Osteoblast (primary cell): ENCODE measurements at places on chromosomes 11 and 22. TPM values are rescaled to one million over a fixed set of nuclear protein-coding genes. Genes with fewer than 3 reads are reported as not detected.

The BLID gene
- total RNA-seq: 18.1 and 20.0 TPM in 2 replicates

GRCh38 chr11:34546511-34547209 is 33.1 kb upstream of the ELF5 start:
- no peak for DNase-seq

The ZP1 gene
- total RNA-seq: under 0.01 and 0.36 TPM in 2 replicates

DNA sequence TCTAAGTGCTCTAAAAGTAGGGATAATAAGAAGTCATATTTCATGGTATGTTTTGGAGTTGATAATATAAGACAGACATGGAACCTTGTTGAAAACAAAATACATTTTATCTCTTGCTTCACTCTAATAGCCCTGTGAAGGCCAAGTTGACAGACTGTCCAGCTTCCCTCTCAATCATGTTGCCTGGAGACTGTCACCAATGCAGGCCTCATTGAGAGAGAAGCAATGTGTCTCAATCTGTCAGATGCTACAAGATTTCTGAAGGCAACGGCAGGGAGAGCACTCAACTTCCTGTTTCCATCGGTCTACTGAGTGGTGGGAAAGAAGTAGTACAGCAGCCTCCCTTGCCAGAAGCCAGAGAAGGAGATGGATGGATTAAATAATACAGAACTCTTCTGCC is 23.6 kb upstream of the FJX1 start:
- no peak for DNase-seq

GRCh38 chr11:90113541-90113940 is 20.9 kb upstream of the NAALAD2 start:
- no peak for DNase-seq

- DNase-seq: no peak
These were observed 18.1 kb downstream of the SSH3 start for GRCh38 chr11:67321313-67321871.

DNA sequence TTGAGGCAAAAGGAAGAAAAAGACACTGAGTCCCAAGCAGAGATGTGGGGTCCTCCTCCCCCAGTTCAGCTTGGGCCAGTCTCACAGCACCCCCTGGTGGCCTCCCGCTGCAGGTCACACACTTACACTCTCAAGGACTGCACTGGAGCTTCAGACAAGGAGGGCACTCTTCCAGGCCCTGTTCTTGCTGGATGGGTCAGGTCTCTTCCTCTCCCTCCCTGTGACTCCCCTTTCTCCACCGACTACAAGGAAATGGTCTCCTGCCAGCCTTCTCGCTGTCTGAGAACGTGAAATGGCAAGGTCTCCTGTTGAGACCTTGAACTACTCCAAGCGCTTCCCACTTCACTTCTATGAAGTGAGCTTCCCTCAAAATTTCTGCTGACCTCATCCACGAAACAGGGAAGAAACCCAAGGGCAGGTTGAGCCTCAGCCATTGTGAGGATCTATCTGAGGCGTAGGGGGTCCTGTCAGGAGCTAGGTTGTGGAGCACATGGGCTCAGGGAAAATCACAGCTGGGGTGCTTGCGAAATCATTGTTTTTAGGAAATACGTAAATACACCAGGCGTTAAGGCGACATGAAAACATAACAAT is 11.2 kb upstream of the IGLL1 start:
- DNase-seq: no peak

- peak; percentile 34 for DNase-seq
These were observed 7.1 kb upstream of the MYBPC3 start for GRCh38 chr11:47359586-47359985.

- peak; percentile 79 for DNase-seq
These were observed at the start of gene PDGFD for GRCh38 chr11:104164028-104164520. Gene PDGFD, minus strand, starts transcription at chr11:104164147.

GRCh38 chr11:36354221-36355003 is 58.3 kb downstream of the PRR5L start:
- DNase-seq: no peak

The LIPT2 gene
- total RNA-seq: 5.0 and 5.1 TPM in 2 replicates

DNA sequence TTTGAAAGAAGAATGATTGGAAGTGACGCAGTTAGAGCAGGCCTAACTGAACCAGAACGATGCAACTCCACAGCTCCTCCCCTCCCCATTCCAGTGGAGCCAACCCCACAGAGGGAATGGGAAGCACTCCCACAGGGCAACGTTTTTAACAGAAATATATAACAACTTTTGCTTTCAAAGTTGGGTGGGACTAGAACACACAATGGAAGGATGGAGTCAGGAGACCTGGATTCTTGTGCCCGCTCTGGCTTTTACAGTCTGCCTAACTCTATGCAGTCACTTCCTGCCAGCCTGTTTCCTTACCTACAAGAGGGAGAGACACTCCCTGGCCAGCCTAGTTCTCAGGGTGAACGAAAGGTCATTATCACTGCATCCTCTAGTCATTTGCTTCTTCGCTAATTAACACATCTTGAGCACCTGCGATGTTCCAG is 75.5 kb downstream of the PACSIN2 start:
- DNase-seq: no peak

The TMA7B gene
- total RNA-seq: not detected in 2 replicates

DNA sequence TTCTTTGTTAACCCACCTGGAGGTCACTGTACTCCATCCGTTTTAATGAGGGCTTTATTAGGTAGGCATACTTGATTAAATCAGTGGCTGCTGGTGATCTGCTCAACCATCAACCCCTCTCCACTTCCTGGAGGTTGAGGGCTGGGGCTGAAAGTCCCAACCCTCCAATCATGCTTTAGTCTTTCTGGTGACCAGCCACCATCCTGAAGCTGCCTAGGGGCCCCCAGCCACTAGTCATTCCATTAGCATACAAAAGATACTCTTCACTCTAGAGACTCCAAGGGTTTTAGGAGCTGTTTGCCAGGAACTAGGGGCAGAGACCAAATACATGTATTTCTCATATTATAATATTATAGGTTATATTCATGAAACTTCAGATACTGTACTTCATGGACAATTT is 13.5 kb downstream of the DNAJC24 start:
- no peak for DNase-seq

The GAL3ST1 gene
- not detected in 2 replicates for total RNA-seq

The KDM4D gene
- 0.72 and 0.88 TPM in 2 replicates for total RNA-seq

DNA sequence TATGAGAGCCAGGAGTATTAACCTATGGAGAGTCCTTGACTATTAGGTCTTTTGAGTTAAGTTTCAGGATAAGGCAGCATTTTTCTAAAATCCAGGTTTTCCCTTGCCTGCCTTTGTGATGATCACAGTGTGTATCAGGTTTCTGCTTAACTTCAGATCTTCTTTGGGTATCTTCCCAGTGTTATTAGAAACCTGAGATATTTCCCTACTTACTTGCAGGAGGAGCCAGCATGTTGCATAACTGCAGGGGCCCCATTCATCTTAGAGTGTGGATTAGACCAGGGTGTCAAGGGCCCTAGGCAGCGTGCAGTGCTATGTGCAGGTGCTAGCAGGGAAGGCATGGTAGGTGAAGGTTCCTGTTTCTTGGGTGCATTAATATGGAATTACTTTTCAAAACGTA is 69.5 kb downstream of the ZNRF3 start:
- DNase-seq: no peak

The IGSF22 gene
- not detected in 2 replicates for total RNA-seq

DNA sequence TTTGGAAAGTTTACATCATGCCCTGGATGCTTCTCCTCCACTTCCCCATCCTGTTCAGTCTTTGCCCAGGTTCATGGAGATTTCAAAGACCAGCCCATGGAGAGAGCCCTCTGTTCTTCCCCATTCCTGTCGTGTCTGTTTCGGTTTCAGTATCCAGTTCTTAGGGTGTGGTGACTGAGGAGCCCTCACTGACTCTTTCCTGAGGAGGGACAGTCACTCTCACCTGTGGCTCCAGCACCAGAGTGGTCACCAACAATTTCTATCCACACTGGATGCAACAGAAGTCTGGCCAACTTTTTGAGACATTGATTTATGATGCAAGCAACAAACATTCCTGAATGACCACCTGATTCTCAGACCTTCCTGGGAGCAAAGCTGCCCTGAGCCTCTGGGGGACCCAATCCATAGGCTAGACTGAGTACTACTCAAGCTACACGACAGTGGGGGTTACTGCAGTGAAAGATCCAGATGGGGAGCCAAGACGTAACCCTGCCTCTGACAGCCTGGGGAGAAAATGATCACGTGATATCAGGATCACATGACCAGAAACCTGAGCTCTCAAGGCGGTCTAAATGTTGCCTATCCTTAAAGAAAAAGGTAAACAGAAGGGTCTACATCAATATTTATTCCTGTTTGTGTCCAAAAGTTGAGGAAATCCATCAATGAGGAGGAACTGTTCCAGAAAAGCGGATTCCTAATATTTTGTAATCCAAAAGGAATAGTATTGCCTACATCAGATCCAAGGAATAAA is 76.2 kb upstream of the VPREB1 start:
- no peak for DNase-seq
